Endothelial cell of coronary artery (primary cell): ENCODE measurements at places on chromosomes 3 and 15. TPM values are rescaled to one million over a fixed set of nuclear protein-coding genes. Genes with fewer than 3 reads are reported as not detected.

Gene MESP1
- 0.18 and 0.66 TPM in 2 replicates for total RNA-seq

Gene GOLGA8R
- total RNA-seq: 0.54 and 1.9 TPM in 2 replicates

Gene UBP1
- total RNA-seq: 48.1 and 57.1 TPM in 2 replicates

Gene CRELD1
- total RNA-seq: 19.1 and 49.9 TPM in 2 replicates

Gene MEIS2
- 39.1 and 55.5 TPM in 2 replicates for total RNA-seq

Gene GOLGA6B
- not detected in 2 replicates for total RNA-seq

Gene LZTFL1
- total RNA-seq: 5.4 and 6.9 TPM in 2 replicates

Gene DNASE1L3
- 0.09 and 0.18 TPM in 2 replicates for total RNA-seq

Gene LRTM1
- not detected in 2 replicates for total RNA-seq
